Stimulated activated CD8-positive, alpha-beta memory T cell treated with anti-CD3 and anti-CD28 coated beads, Interleukin-2, amount 100 ng/mL, for 48 hours (primary cell): ENCODE measurements at places on chromosomes 3 and 15.
A peak's percentile ranks its signal among the peaks of the same experiment; 100 is the strongest.

GRCh38 chr3:115652738-115653137 is 29.4 kb downstream of the GAP43 start:
- no peak for DNase-seq

DNA sequence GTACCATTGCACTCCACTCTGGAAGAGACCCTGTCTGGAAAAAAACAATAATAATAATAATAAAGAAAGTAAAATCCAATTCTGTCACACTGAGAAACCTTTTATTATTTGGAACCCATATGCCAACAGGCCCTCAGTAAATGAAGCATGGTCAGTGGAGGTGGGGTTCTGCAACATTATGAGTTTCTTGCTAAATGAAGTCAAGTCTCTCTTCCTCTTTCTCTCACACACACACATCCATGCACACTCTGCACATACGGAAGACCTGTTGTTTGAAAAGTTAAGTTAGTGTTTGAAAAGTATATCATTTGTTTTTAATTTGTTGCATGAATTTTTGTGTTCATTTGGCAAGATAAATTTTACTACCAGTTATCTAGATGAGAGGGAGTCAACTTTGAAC is 27.8 kb downstream of the GAP43 start:
- no peak for DNase-seq

GRCh38 chr3:78912687-78913086 is 855.1 kb downstream of the ROBO1 start:
- DNase-seq: no peak

GRCh38 chr3:63193647-63194046 is 84.5 kb upstream of the SYNPR start:
- no peak for DNase-seq

GRCh38 chr3:143650827-143651226 is 197.4 kb downstream of the SLC9A9 start:
- no peak for DNase-seq

DNA sequence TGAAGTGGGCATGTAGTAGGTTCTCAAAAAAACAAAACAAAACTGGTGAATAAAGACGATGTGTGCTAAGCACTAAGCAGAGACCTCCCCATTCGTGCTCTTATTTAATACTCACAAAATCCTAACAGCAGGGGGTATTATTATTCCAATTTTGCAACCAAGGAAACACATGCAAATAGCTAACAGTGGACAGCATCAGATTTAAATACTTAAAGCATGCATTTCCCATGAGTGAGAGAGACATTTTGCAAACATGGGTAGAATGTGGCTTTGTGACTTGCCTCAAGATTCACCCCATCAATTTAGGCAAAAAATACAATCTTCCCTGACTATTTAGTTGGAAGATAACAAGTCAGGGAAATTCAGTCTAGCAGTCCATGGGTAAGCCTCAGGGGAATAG is 946.2 kb upstream of the CFAP20DC start:
- DNase-seq: no peak

GRCh38 chr3:143465666-143466065 is 346.1 kb downstream of the CHST2 start:
- no peak for DNase-seq

DNA sequence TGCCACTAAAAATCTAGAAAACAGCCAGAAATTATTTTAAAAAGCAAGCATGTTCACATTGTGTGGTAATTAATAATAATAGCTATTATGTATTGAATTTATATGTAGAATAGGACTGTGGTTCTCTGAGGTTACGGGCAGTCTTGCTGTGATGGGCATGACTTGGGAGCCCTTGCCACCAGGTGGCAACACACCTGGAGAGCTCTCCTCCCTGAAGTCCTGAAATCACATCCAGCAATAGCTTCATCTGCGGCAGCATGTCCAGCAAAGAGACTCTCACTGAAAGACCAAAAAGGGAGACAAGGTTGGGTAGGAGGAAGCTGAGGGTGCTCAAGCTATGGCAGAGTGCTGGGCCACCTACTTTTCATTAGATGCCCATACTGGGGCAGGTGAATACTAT is 206.8 kb upstream of the IL12A start:
- no peak for DNase-seq

- DNase-seq: no peak
These were observed at the start of gene CYP8B1 for GRCh38 chr3:42875325-42876151. TSS of gene CYP8B1 (minus strand) at chr3:42875879. CDS start at chr3:42875816, 63 bp downstream.

- no peak for DNase-seq
These were observed 905 bp downstream of the HOMER2 start for GRCh38 chr15:82951472-82952157.

GRCh38 chr3:236881-237280 is 40.3 kb downstream of the CHL1 start:
- DNase-seq: no peak

- DNase-seq: no peak
These were observed 12.3 kb downstream of the DPH3 start for GRCh38 chr3:16252243-16252978.

- DNase-seq: no peak
These were observed 19.2 kb downstream of the SOX2 start for GRCh38 chr3:181730934-181731333.

DNA sequence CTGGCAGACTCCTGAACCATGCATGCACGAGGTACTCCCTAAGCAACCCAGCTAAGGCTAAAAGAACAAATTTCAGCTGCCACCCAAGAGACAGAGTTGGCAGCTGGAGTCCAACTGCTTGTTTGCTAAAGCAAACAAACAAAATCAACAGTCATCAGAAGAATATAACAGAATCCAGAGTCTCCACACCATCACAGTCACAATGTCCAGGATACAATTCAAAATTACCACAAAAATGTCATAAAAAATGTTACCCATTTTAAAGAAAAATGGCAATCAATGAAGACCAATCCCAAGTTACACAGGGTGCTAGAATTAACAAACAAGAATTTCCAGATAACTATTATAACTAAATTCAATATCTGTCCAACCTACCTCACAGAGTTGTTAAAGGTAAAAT is 42.9 kb downstream of the RFTN1 start:
- no peak for DNase-seq

DNA sequence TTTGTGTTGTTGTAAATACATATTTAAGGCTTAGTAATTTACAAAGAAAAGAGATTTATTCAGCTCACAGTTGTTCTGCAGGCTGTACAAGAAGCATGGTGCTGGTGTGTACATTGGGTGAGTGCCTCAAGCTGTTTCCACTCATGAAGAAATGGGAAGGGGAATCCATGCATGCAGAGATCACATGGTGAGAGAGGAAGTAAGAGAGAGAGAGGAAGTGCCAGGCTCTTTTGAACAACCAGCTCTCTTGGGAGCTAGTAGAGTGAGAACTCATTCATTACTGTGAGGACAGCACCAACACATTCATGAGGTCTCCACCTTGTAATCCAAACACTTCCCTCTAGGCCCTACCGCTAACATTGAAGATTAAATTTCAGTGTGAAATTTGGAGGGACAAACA is 909.2 kb downstream of the NSUN3 start:
- no peak for DNase-seq

DNA sequence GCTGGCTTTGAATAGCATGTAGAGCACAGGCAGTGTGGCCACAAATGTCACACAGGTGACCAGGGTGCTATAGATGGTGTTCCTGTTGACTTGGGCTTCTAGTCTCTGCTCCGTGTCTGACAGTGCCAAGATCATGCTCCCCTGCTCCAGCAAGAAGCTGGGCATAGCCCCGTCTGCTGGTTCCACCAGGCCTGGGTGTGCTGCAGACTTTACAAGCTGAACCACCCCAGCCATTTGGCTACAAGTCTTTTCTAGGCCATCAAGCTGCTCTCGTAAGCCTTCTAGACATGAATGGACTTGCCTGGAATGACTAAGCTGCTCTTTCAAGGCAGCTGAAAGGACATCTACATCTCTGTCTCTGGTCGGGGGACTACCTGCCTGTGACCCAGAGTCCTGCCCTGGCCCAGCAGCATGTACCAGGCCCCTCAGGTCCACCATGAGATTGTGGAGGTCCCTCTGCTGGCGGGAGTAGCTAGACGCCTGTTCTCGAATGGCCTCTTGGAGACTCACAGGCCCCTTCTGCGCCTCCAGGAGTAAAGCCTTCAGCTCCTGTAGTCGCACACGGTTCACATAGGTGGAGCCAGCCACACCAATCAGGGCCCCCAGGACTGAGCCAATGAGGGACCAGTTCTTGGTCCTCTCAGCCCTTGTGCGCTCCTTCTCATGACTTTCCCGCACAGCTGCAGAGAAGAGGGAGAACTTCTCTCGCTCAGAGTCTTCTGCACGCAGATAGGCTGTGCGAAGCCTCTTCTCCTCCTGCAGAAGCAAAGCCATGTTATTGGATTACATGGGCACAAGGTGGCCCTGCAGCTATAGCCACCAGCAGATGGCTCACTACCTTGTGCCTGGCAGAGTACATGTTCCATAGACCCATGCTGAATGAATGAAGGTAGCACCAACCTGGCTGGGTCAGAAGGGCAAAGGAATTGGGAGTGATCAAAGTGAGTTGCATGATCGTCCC is 2.8 kb upstream of the PLXNB1 start:
- DNase-seq: no peak

GRCh38 chr3:184526088-184526433 is 35.5 kb upstream of the EPHB3 start:
- DNase-seq: no peak

DNA sequence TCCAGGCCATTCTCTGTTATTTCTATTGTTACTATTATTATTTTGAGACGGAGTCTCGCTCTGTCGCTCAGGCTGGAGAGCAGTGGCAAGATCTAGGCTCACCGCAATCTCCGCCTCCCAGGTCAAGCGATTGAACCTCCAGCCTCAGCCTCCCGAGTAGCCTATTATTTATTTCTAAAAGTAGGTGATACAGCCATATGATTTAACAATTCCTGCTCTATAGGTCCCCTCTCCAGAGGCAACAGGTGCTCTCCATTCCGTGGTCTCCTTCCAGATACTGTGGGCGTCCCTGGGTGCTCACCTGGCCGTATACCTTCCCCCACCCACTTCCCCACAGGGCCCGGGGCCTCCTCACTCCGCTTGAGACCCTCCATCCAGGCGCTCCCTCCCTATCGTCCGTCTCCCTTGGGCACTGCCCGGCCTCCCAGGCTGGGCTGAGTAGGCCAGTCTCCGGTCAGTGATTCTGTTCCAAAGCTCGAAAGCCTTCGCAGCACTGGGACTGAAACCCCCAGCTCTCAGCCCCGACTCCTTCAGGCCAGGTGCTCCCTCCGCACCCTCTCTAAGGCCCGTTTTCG is 708 bp upstream of the PTPN23 start:
- no peak for DNase-seq

- no peak for DNase-seq
These were observed 13.2 kb downstream of the PFKFB4 start for GRCh38 chr3:48543271-48543866.

GRCh38 chr15:71493526-71493925 is 316.8 kb upstream of the NR2E3 start:
- no peak for DNase-seq

- no peak for DNase-seq
These were observed 43.2 kb downstream of the CRTC3 start for GRCh38 chr15:90572893-90573292.

DNA sequence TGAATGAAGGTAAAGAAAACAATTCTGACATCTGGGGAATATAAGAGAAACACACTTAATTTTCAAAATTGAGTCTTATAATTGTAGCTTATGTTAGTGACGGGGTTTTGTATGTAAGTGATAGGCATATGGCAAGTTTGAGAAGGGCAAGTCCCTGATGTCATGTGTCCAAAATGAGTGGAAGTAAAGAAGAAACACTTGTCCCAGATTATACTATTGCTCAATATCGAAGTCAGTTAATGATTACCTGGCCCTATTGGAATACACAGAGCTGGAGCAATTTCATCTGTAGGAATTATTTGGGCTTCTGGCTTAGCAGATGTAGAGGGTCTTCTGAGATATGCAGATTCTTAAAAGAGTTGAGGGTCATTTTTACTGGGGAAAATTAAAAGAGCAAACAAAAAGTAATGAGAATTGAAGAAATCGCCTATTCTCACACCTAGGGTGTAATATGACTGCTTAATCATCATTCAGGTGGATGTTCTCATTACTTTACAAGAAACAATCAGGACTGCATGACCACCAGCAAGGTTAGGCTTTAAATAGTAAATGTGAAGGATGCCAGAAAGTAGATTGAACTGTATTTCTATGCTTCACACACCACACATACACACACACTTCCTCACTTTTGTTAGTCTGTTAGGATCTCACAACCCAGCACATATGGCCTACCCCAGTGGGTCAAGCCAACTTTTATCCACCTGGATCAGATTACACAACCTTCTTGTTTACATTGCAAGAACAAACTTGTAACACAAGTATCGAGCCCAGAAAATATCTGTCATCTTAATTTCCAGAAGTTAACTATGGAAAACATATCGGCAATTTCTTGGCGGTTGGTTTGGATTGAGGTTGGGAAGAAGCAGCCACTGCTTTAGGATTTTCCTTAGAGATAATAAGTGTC is 183.3 kb upstream of the LRRC3B start:
- DNase-seq: no peak

- no peak for DNase-seq
These were observed 45.8 kb downstream of the ADPGK start for GRCh38 chr15:72737723-72738122.

- no peak for DNase-seq
These were observed 52.9 kb downstream of the CLEC3B start for GRCh38 chr3:45078910-45079522.

DNA sequence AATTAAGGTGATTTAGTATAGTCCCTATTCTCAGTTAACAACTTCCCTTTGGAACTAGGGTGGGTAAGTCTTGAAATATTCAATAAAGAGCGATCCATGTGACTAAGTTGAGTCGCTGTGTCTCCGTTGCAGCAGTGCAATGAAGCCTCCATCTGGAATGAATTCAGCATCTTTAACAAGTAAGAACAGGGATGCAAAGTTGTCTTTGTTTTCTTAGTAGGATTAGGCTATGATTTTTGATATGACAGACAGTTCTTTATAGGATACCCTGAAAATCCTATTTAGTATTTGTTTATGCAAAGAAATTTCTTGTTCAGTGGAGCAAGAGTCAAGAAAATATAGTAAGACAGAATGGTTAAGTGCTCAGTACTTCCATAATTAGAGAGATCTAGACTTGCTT is 52.7 kb downstream of the RBMS3 start:
- no peak for DNase-seq

DNA sequence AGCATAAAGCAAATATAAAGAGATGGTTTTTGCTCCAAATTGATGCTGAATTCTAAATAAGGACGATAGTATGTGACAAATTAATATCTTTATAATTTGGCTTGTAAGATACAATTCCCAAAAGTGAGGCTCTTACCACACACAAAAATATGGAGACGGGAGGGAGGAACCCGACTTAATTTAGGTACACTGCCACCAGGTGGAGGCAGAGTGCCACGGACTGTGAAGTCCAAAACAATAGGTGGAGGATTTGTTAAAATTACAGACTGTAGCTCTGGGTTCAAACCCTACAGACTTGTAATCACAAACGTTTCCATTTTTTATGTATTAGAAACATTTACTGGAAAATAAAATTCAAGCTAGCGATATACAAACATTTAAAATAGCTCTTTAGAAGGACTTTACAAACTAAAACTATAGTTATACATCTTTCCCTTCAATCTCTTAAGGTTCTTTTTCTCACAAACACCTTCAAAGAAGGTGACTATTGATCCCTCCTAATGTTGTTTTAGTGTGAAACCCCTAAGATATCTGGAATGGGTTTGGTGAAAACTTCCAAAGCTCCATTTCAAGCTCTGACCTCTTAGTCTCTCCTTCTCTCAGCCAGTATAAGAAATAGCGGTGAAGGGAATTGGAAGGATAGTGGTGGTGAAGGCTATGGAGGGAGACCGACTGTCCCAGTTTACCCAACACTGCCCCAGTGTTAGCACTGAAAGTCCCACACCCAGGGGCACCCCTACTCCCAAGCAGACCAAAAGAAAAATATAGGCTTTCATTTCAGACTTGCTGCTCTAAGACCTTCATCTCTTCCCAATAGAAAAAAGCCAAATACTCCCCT is 89.7 kb downstream of the AQP9 start:
- DNase-seq: peak; percentile 39

GRCh38 chr15:38085114-38085513 is 150.7 kb downstream of the TMCO5A start:
- DNase-seq: no peak
